Fibroblast of mammary gland (primary cell): ENCODE measurements at places on chromosomes 5 and 9.

DNA sequence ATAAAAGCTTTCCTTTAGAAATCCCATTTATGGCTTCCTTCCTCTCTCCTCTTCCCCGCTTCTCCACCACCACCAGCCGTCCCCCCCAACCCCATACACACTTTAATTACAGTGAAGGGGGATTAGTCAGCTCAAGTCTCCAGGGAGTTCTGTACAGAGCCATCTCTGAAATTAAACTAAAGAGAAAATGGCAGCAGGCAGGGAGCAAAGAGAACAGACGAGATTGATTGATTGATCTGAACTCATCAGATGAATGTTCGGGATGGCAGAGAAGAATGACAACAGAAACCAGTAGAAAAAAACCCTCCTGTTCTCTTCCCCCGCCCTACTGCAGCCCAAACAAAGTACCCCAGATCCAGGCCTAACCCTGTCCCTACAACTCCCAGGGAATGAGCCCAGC is 241.7 kb upstream of the PANK3 start:
- DNase-seq, result no peak

- DNase-seq, result no peak
Observed at GRCh38 chr5:128020012-128020411, 63.6 kb upstream of the SLC12A2 start.

DNA sequence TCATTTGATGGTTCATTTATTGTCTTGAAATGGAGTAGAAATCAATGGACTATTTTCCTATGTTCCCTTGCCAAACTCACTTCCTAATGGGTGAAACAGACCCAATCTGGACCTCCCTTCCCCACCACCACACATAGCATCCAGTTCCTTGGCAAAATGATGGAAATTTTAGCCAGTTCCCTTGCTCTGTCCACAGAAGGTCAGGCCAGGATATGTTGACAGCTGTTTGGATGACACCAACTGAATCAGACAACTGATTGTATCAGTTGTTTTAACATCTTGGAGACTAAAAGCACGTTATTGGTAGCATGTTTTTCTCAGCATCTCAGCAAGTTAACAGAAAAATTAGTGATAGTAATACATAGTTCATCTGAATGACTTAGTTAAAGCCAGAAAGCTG is 534.8 kb downstream of the PSAT1 start:
- no peak for DNase-seq

DNA sequence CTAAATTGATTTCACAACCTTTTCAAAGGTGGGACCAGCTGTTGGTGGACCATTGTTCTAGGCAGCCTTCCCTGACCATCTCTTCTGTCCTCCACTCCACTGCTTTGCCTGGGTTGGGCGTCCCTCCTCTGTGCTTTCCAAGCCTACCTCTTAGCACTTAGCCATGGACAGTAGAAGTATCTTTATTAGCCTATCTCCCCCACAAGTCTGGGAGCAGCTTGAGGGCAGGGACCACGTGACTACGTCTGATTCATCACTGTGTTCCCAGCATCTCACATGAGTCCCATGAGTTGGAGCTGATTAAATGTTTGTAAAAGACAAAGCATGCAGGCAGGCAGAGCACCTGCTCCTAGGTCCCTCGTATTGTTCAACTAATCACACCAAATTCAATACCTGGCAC is 20.9 kb downstream of the MORN5 start:
- DNase-seq, result peak; percentile 87

DNA sequence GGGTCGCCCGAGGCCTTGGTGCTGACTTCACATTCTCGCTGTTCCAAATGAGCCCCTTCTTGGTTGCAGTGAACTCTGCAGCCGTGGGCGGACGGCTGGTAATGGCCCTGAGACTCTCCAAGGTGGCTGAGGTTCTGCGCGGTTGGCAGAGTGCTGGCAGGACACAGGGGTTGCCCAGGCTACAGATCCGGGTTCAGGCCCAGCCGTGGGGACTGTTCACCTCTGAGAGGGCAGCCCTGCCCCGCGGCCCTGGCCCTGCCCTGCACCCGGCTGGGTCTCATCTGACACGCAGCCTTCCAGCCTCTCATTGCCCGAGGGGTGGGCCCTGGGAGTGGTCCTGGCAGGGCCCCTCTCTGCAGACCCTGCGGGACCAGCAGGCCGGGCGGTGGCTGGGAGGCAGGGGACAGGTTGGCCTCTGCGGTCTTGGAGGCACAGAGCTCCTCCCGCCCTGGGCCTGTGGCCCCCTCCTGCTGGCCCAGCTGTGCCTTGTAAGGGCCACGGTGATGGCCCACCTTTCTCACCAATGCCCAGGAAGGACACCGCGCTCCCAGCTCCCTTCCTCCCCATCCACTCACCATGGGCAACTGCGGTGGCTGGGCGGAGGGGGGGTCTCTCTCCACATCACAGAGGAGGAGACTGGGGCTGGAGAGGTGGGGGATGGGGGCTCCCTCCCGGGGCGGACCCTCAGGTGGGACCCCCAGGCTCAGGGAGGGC is 51.6 kb downstream of the AHRR start:
- no peak for DNase-seq

DNA sequence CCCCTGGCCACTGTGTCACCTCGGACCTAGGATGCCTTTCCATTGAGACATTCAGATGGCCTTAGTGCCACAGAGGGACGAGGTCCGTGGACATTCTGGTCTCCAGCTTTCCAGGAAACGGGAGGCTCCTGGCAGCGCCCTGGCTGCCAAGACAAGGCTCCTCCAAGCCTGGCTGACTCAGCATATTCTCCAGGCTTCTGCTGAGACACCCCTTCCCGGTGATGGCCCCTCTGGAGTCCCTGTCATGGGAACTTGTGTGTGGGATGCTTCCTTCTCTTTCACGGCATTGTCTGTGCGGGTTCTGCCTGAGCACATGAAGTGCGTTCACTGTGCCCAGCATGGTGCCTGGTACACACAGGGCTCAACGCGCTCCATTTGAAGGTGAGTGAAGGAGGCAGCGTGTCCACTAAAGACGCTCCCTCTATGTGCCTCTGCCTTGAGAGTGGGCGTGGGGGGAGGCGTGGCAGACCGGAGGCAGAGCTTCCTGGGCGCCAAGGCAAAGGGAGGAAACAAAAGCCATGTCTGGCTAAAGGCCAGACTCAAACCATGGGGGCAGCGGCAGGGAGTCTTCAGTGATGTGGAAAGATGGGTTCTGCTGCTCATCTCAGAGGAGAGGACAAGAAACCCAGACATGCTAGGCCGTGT is 46.4 kb upstream of the PRRC2B start:
- no peak for DNase-seq
